Naive thymus-derived CD8-positive, alpha-beta T cell (primary cell): ENCODE measurements at places on chromosomes 1 and 21.

DNA sequence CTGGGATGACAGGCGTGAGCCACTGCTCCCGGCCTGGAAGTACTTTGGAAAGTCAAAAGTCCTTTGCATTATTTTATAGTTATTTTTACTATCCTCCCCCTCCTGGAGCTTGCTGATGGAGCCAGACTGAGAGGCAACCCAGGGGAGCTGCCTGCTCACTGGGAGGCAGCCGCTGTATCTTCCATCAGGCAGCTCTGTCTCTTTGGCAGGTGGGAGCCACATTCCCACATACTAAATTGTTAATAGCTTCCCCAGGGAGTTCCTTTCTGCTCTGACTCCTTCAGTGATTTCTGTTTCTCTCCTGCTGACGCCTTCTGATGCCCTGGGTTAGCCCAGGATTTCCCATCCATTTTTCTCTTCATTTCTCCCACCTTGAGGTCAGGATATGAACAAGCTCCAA lies 4.9 kb upstream of the OPRD1 start:
- no peak for DNase-seq

GRCh38 chr1:225772323-225772768 lies 5.3 kb upstream of the SRP9 start:
- DNase-seq: no peak

DNA sequence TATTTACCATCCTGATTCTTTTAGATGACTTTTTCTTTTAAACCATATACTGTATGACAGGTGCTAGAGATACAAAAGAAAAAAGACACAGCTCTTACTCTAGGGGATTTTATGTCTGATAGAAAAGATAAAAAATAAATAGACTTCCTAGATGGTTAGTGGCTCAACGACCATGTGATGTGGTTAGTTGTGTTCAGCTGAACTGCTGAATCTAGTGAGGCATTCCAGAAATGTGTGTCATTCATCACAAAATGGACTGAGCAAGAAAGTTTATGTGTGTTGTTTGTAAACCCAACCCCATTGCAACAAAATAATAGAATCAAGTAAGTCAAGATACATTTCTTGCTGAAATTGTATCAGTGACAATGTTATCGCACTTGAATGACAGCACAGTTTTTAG lies 205.8 kb upstream of the LYPLAL1 start:
- DNase-seq: no peak

DNA sequence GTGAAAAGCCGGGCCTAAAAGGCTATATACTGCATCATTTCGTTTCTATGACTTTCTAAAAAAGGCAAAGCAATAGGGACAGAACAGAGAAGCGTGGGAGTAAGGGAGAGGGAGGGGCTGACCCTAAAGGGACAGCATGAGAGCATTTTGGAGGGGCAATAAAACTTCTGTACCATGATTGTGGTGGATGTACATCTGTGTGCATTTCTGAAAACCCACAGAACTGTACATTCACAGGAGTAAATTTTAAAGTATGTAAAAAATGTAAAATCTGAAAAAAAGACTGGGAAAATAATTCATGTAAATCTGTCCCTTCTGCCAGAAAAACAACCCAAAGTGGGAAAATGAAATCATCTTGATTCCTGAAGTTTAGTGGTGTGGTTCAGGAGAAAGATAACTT lies 235.4 kb downstream of the CENPF start:
- DNase-seq: no peak

GRCh38 chr1:25217015-25217414 lies 15.3 kb downstream of the SYF2 start:
- DNase-seq: no peak

DNA sequence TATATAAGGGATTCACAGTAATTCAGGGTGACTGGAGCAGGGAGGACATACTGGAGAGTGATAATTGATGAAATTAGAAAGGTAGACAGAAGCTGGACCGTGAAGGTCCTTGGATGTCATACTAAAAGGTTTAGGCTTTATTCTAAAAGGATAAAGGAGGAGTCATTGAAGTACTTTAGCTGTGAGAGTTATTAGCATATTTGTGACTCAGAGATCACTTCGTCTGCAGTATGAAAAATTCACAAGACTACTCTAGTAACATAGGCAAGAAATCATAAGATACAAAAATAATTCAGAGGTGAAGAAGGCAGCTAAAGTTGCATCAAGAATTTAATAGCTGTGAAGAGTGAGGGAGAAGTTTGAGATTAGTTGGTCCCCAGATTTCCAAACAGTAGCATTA lies 26.3 kb downstream of the KCNA3 start:
- DNase-seq: no peak

DNA sequence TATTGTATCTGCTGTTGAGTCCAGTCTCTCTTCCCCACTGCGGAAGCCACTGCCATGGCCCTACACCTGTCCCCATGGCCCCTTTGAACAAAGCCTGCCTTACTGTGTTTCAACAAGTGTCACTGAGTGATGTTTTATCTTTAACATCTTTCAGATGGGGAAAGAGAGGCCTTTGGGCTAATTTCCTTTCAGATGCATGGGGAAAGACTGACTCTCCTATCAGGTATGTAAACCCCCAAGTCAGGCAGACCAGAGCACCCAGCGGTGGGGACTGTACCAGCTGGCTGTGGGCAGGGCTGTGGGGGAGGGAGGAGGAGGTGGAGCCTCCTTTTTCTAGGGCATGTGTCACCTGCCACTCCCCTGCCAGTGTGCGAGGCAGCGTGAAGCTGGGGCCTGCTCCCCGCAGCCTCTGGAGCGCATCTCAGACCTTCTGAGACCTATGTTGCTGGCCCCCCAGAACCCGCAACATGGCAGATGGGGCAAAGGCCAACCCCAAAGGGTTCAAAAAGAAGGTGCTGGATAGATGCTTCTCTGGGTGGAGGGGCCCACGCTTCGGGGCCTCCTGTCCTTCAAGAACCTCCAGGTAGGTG lies at the start of gene PLA2G2F:
Gene PLA2G2F (plus strand): TSS at position 363 of the 590 bp plus-strand sequence. CDS start 105 bp downstream, at position 468.
- no peak for DNase-seq

GRCh38 chr1:24904731-24905354 lies 25.2 kb downstream of the RUNX3 start:
- no peak for DNase-seq

- no peak for DNase-seq
These were observed 42.8 kb upstream of the SIM2 start for GRCh38 chr21:36656138-36656537.

GRCh38 chr1:20753589-20753988 lies 21.1 kb upstream of the SH2D5 start:
- no peak for DNase-seq

DNA sequence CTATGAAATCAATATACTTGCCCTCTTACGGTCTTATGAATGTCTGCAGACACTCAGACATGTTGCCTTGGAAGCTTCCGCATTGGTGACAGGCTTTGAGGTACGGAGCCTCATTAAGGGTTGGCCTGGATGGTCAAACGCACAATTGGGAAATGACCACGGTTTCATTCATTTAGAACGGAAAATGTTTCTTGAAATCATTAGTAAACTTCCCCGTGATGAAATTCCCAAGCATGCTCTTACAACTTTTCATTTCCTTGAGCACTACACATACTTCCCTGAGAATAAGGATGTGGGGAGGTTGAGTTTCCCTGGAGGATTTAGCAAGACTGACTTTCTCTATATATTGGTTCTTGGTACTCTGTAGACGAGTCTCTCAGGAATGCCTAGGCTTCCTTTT lies 146.3 kb downstream of the HLX start:
- no peak for DNase-seq

- DNase-seq: peak; percentile 18
These were observed 2.9 kb downstream of the MXRA8 start for GRCh38 chr1:1355416-1355815.

DNA sequence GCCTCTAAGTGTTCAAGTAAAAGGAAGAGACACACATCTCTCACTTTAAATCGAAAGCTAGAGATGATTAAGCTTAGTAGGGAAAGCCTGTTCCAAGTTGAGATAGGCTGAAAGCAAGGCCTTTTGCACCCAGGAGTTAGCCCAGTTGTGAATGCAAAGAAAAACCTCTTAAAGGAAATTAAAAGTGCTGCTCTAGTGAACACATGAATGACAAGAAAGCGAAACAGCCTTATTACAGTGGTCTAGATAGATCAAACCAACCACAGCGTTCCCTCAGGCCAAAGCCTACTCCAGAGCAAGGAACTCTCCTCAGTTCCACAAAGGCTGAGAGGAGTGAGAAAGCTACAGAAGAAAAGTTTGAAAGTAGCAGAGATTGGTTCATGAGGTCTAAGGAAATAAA lies 14.9 kb downstream of the TCP10L start:
- no peak for DNase-seq

DNA sequence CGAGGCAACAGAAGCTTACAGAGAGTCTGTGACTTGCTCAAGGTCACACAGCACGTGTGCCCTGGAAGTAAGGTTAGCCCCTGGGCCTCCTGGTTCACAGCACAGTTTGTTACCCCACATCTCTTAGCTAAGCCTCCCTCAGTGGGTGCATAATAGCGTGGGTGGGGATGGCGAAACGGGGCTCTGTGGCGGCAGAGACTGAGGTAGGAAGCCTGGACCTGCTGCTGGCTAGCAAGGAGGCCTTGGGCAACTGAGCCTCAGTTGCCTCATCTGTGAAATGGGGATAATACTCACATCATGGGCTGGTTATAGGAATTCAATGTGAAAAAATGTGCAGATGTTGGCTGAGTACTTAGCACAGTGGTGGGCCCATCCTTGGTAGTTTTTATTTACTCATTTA lies 596 bp downstream of the PADI4 start:
- no peak for DNase-seq

DNA sequence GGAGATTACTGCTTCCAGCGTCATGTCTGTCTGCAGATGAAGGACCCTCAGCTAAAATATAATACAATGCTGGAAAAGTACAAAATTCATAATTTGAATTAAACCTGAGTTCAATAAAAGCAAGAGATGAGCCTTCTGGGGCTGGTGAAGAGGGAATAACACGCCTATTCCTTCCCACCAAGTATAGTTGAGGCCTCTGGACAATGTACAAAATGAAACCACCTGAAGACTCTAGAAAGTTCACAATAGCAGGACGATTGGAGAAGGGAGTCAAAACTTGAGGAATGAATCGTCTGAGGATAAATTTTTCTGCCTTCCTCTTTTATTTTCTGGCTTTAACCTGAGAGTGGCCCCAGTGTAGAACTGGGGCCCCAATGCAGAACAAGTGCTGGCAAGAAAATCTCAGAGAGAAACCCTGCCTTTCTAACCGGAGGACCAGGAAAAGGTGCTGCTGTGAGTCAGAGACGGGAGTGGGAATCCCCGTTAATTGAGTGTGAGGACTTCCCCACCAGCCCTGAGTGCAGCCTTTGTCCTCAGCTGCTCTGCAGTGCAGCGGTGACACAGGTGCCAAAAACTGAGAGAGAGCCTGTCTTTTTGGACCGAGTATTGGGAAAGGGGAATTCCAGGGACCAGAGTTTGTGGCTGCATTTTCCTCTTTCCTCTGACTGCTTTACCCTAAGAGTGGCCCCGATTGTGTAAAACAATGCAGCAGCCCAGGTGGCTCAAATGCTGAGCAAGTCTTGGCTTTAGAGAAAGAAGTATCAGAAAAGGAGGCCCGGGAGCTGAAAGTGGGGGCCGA lies 264.9 kb downstream of the DYRK1A start:
- no peak for DNase-seq

- no peak for DNase-seq
These were observed 124.0 kb downstream of the CNIH3 start for GRCh38 chr1:224739997-224740684.

- no peak for DNase-seq
These were observed 1442.6 kb upstream of the B3GALT2 start for GRCh38 chr1:194629011-194629410.

GRCh38 chr1:4614371-4615137 lies 39.9 kb upstream of the AJAP1 start:
- no peak for DNase-seq

DNA sequence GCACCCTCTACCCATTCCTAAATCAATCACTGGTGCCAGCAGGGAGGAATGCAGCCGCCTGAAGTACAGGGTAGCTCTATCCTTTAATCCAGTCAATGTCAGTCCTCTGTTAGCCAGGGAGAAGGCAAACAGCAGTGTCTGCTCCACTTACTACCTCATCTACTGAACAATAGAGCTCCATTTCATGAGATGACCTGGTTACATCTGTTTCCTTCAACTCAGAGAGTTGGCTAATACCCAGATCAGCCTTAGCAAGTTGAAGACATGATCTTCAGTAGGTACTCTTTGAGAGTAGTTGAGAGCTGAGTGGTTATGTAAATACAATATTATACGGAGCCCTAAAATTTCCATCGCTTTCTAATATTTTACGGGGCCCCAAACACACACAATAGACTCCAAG lies 46.1 kb upstream of the CD34 start:
- no peak for DNase-seq

- DNase-seq: peak; percentile 14
These were observed 9.4 kb downstream of the COL6A1 start for GRCh38 chr21:45990741-45991605.

- no peak for DNase-seq
These were observed 65.3 kb upstream of the SAMD13 start for GRCh38 chr1:84236256-84236655.

DNA sequence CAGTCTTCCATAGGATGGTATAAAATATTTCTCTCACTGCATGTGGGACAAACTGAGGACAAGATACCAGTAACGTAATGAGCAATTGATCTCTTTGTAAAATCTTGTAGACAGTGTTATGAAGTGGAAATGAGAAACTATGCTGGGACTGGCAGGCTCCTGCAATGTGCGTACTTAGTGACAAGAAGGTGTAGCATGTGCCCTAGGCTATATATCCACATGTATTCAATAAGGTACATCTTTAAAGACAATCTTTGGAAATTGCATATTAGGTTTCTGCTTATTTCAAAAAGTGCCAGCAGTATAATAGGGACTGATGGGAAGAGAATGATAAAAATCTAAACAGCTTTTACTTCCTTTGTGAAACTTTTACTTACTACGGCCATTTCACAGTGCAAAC lies 81.9 kb upstream of the GREM2 start:
- no peak for DNase-seq

GRCh38 chr1:55034476-55035133 lies 4.7 kb upstream of the PCSK9 start:
- DNase-seq: no peak

- no peak for DNase-seq
These were observed 413.9 kb downstream of the DUSP10 start for GRCh38 chr1:221327954-221328353.

- no peak for DNase-seq
These were observed 22.3 kb upstream of the FAM78B start for GRCh38 chr1:166189126-166189525.

GRCh38 chr1:244730153-244730933 lies 77.4 kb downstream of the DESI2 start:
- DNase-seq: peak; percentile 9

- DNase-seq: no peak
These were observed 720.7 kb upstream of the CXADR start for GRCh38 chr21:16792101-16792500.

GRCh38 chr1:64223329-64224151 lies 20.1 kb downstream of the UBE2U start:
- DNase-seq: no peak

GRCh38 chr1:29498126-29499103 lies 262.1 kb downstream of the PTPRU start:
- DNase-seq: no peak

DNA sequence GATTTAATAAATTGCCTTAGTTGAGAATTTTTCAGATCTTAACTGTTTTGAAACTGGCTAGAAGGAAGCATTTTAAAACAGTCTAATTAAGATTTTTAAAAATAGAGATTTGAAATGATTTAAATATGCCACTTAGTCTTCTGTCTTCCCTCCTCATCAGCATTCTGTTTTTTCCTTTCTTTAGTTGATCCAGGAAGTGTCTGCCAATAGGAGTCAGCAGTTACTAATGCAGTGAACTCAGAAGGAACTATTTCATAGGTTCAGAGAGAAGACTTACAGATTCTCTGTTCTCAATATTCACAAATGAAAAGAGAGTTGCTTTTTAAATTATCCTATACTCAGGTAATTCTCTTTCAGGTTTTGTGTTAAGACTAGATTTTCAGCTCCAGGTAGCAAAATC lies 84.5 kb downstream of the RPS6KC1 start:
- DNase-seq: no peak

GRCh38 chr1:171457412-171457811 lies 27.9 kb upstream of the PRRC2C start:
- no peak for DNase-seq
